IMR-90 (cell line): ENCODE measurements at places on chromosomes 6 and 20. TPM values are rescaled to one million over a fixed set of nuclear protein-coding genes. Genes with fewer than 3 reads are reported as not detected.
A peak's percentile ranks its signal among the peaks of the same experiment; 100 is the strongest.

The RCAN2 gene
- 1.3 and 2.2 TPM in 2 replicates for total RNA-seq

The HAO1 gene
- not detected in 2 replicates for total RNA-seq

- DNase-seq = no peak
Observed at GRCh38 chr20:25245461-25245860, 2.4 kb upstream of the PYGB start.

The POU5F1 gene
- total RNA-seq = not detected in 2 replicates

DNA sequence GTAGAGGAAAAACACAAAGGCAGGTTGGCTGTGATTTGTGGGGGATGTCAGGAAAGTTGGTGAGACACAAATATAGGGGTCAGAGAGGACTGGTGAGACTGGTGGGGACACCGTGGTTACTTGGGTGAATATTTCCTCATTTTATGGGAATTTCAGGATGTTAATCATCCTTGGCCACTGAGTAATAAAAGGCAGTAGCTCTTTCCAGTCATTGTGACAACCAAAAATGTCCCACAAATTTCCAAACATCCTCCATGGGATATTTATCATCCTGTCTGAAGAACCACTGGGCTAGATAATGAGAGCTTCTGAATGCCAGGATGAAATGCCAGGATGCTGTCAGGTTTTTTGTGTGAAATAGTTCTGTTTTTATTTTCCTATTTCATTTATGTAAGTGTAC, 374.1 kb downstream of the CD109 start:
- DNase-seq = peak; percentile 13

GRCh38 chr20:33648396-33649004, 13.6 kb upstream of the C20orf144 start:
- no peak for DNase-seq

The TSPO2 gene
- total RNA-seq = not detected in 2 replicates

The SRF gene
- 20.6 TPM in 2 replicates for total RNA-seq

DNA sequence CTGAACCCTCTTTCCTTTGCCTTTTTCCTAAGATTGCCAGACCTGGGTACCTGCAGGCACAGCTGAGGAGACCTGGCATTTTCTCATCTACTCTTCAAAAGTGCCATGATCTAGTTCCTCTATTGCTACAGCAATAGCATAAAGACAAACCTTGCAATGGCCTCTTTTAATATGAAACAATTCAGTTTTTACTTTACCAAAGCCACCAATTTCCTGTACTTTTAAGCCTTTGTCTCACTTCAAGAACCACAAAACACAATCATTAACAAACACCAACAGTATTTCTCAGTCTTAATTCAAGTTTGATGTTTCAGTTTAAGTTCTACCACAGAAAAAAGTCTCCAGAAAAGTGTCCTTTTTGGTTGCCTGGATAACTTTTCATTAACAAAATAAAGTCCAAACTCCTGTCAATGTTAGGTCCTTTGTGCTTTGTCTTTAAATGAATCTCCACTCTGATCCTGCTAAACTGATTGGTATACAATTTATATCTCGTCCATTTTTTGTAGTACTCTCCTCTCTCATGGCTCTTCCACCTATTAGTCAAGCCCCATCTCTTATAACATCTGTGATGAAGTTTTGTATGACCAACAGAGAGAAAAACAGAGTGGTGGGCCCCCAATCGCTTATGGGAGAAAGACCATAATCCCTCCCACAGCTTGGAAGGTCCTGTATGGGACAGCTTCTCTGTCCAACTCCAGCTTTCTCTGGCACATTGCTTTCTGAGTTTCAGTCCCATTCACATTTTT, 50.5 kb upstream of the THEMIS start:
- DNase-seq = no peak

GRCh38 chr6:132816660-132817059, 2.3 kb downstream of the RPS12 start:
- DNase-seq = no peak

GRCh38 chr6:33425668-33426577, 6.1 kb downstream of the SYNGAP1 start:
- DNase-seq = peak; percentile 75

- DNase-seq = peak; percentile 78
Observed at GRCh38 chr6:73739096-73739495, 43.1 kb downstream of the CD109 start.

DNA sequence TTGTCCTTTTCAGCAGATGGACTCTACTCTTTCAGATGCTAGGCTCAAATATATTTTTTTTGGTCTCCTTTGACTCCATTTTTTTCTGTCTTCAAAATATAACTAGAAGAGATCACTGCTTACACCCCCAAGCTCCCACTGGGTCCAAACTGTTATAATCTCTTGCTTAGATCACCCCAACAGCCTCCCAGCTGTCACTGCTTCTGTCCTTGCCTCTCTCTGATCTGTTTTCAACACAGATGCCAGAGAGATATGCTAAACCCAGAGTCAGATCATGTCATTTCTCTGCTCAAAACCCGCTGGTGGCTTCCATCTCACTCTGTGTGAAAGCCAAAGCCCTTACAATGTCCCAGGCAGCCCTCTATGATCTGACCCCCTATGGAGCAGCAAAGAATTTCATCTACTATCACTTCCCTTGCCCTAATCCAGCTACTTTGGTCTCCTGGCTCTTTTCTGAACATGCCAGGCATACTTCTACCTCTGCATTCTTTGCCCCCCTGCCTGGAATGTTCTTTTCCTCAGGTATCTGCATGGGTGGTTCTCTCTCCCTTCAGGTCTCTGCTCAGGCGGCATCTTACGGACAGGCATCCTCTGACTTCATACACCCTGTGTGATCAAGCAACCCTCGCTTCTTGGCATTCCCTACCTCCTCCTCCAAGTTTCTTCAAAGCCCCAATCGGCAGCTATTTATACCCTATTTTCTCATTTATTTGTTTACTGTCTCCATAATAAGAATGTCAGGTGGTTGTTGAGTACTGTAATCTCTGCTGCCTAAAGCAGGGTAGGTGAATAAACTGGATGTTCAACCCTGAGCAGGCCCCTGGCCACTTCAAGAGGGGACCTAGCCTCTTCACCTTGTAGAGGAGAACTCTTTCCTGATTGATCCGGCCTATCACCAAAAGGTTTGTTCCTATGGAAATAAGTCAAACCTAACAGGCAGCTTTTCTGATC, 43.6 kb upstream of the SLC4A11 start:
- no peak for DNase-seq

DNA sequence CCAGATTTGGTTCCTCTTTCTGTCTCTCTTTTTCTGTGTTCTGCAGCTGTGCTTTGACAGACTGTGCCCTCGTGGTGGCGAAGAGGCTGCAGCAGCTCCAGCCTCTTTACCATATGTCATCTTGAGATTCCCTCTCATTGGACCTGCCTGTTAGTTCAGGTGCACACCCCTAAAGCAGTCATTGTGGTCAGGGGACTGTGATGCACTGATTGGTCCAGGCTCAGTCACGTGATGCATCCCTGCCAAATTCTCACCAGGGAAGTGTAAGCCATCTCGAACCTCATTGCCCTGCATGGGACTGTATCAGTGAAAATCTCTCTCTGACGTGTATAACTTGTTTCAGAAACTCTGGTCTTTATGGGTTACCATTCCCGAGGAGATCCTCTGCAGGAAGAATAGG, 160.3 kb downstream of the EYA2 start:
- DNase-seq = no peak

DNA sequence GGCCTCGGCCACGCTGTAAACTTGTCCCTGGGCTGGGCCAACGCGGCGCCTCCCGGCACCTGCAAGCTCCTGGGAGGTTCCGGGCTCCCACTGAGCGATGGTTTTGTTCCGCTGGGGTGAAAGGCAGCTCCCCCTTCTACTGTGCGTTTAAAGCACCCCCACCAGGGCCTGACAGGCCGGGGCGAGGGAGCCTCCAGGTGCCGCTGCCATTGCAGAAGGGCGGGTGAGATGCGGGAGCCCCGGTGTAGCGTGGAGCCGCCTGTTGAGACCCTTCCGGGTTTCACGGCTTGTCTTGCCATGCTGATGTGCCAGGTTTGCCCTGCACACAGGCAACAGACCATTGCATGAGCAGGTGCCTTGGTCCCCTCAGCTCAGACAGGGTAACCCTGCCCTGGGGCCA, 2.9 kb downstream of the COL20A1 start:
- no peak for DNase-seq
